Kidney capillary endothelial cell (primary cell): ENCODE measurements at places on chromosomes 13 and 19.

DNA sequence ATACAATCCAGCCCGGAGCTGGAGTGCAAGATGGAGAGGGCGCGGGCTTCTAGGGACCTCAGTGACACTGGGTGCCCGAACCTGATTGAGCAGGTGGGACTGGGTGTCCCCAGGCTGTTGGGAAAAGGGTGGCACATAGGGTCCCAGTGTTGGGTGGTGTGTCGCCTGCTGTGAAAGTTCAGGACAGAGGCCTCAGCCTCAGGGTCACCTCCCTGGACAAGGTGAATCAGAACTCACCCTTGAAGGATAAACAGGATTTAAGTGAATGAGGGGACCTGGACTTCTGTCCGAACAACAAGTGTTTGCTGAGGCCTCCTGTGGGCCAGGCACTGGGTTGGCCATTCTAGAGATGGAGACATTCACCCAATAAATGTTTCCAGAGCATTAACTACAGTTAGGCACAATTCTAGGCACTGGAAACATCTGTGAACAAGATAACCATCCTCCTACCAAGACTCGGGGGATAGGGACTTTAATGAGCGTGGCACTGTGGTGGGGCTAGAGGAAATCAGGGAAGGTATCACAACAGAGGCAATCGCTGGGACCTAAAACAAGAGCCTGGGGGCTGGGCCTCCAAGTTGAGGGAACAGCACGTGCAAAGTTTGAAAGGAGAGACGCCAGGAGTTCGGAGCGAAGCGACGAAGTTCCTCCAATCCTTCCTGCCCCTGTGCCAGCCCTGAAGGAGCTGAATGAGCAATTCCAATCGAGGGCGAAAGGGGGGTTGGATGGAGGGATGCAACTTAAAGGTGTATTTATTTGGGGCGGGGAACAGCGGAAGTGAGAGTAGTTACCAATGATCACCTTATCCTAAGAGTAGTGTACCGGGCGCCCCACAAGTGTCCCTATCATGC lies 921 bp upstream of the POLD1 start:
- no peak for DNase-seq

DNA sequence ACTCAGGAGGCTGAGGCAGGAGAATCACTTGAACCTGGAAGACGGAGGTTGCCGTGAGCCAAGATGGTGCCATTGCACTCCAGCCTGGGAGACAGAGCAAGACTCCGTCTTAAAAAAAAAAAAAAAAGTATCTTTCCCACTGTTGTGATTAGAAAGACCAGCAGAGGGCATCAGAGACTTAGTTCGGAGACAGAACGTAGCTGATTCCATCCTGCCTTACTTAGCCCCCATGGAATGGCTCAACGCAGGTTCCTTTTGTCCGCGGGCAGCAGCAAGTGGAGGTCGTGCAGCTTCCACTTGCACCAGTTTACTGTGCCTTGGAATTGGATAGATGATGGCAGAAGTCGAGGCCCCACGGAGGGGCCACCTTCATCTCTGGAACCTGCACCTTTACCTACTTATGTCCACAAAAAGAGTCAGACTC lies 8.1 kb downstream of the TIMM29 start:
- DNase-seq, result peak; percentile 76

- DNase-seq, result peak; percentile 85
Measured at GRCh38 chr19:21835810-21836444, at the start of gene ZNF43. Gene ZNF43, minus strand, starts transcription at chr19:21836182. Its CDS starts 144 bp downstream, at chr19:21836038.

DNA sequence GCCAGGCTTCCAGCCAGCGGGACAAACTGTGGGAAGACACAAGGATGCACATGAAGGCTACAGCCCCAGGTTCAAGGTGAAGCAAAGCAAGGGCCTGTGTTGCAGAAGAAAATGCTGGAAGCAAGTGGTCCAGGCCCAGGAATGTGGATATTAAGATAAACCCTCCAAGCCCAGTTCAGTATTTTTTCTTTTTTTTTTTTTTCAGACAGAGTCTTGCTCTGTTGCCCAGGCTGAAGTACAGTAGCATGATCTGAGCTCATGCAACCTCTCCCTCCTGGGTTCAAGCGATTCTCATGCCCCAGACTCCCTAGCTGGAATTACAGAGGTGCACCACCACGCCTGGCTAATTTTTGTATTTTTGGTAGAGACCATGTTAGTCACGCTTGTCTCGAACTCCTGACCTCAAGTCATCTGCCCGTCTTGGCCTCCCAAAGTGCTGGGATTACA lies 4.4 kb downstream of the PRDX2 start:
- DNase-seq, result no peak

DNA sequence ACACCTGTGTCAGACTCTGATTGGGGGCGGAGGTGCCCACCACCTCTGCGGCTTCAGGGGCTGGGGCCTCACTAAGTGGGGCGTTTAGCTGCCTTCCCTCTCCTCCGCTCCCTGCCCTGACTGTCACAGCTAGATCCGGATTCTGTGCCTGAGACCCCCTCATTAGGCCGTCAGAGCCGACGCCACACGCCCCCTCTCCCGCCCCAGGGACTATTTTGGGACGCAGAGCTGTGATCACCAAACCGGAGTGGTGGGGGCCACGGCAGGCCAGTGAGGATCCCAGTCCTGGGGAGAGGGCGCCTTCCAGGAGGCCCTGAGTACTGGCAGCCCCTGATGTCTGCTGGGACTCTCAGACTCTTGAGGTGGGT lies 762 bp downstream of the KANK3 start:
- no peak for DNase-seq

- DNase-seq, result no peak
Measured at GRCh38 chr19:54189145-54189734, at the start of gene MBOAT7. Gene MBOAT7, minus strand, starts transcription at chr19:54189580. Its CDS starts 1,072 bp downstream, at chr19:54188508.

GRCh38 chr13:83168590-83168989 lies 713.7 kb downstream of the SLITRK1 start:
- DNase-seq, result no peak

- no peak for DNase-seq
Measured at GRCh38 chr19:8487137-8487851, 15.1 kb downstream of the PRAM1 start.
